ENCODE measurements at places on chromosomes 1 and 21.
A peak's percentile ranks its signal among the peaks of the same experiment; 100 is the strongest.

- DNase-seq: no peak
Observed at GRCh38 chr1:65258106-65258505, 51.2 kb upstream of the DNAJC6 start.

GRCh38 chr1:151479462-151479861 is 20.2 kb upstream of the POGZ start:
- DNase-seq: no peak

DNA sequence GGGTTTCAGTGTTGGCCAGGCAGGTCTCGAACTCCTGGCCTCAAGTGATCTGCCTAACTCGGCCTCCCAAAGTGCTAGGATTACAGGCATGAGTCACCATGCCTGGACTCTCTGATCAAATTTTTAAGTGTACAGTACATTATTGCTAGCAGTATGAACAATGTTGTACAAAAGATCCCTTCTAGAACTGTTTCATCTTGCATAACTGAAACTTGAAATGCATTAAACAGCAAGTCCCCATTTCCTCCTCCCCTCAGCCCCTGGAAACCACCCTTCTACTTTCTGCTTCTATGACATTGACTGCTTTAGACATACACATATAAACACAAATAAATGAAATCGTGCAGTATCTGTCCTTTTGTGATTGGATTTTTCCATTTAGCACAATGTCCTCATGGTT is 463.4 kb downstream of the PTPRC start:
- DNase-seq: no peak

DNA sequence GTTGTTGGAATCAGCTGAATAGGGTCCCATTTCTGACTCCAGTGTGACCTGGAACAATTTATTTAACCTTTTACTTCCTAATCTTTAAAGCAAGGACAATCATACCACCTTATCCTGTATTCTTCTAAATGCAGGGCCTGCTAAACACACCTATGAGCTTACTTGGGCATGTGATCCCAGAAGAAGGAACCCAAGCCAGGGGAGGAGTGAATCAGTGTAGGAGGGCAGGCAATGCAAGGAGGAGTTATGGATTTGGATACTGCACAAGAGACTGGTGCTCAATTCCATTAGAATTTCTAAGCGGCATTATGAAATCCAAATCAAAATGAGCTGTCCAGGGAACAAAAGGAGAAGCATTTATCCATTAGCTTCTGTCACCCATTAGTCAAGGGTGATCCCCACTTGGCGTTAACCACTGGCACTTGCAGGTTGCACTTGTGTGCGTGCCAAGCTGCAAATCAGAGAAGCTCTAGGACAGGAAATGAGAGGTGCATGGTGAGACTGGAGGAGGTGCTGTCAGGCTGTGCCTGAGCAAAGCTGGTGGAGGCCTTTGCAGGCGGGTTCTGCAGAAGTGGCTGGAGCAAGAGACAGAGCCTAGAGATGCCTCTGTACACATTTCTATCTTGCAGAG is 297.2 kb upstream of the PLXNA2 start:
- DNase-seq: no peak

DNA sequence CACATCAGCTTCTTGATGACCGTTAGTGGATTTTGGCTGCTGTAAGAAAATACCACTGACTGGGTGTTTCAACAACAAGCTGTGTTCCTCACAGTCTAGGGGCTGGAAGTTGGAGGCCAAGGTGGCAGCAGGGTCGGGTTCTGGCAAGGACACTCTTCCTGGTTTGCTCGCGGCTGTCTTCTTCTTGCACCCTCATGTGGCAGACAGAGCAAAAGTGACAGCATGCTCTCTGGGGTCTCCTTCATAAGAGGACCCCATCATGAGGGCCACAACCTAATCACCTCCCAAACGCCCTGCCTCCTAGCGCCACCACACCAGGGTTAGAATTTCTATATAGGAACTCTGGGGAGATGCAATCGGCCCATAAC is 18.6 kb upstream of the TSPEAR start:
- DNase-seq: no peak

DNA sequence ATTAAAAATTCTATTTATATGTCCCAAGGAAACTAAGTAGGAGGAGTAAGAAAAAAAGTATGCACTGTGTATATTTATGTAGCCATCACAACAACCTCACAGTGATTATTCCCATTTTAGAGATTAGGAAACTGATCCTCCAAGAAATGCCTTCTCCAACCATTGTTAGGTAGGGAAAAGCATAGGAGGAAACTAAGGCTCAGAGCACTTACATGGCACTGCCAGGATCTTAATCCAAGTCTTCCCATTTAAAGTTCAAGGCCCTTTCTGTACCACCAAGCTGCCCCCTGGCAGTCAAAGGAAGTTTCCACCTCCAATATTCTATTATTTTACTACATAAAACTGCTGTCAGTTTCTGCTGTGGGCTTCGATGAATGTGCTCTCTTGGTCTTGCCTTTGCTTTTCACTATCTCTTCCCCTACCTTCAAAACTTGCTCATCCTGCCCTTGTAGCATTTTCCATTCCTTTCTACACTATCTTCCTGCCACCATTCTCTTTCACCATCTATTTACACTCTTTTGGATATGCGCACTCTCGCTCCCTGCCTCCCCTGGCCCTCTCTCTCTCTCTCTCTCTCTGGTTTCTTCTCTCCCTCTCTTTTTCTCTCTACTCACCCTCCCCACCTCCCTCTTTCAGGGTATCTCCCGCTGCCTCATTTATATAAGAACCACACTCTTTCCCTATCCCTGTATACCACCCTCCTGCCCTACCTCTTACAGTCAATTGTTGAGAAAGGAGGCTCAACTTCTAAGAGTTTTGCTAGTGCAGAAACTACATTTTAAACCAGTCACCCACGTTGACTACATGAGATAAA is 34.0 kb downstream of the PUM1 start:
- no peak for DNase-seq

DNA sequence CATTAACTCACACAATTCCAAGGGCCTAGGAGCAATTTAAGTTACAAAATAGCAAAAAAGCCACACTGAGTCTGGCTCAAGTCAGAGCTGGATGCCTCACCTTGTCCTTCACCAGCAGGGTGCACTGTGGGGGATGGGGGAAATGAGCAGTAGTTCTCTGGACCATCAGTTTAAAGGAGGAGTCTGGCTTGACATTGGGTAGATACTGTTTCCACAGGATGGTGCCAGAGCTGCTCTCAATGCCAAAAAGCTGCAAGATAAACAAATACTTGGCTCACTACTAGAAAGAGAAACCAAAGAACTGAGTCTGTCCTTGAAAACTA is 18.8 kb downstream of the EMC1 start:
- DNase-seq: peak; percentile 61

GRCh38 chr1:110554871-110555801 is 36.2 kb upstream of the KCNA10 start:
- DNase-seq: no peak

DNA sequence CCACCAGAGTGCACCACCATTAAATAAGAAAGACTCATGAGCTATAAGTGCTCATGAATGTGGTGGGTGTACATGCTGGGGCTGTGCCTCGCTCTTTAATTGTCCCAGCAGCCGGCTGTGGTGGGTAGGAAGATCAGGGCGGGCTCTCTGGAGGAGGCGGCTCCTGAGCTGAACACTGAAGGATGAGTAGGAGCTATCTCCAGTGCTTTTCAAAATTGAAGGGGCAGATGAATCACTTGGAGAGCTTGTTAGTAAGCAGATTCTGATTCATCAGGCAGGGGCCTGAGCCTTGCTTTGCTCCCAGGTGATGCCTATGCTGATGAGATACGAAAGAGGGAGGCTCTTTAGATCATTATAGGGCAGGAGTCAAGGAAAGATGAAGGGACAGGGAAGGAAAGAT is 54.1 kb downstream of the ETS2 start:
- no peak for DNase-seq

GRCh38 chr1:18528616-18529015 is 47.9 kb downstream of the KLHDC7A start:
- DNase-seq: no peak

GRCh38 chr21:44449473-44450363 is 5.6 kb upstream of the LRRC3 start:
- DNase-seq: no peak

DNA sequence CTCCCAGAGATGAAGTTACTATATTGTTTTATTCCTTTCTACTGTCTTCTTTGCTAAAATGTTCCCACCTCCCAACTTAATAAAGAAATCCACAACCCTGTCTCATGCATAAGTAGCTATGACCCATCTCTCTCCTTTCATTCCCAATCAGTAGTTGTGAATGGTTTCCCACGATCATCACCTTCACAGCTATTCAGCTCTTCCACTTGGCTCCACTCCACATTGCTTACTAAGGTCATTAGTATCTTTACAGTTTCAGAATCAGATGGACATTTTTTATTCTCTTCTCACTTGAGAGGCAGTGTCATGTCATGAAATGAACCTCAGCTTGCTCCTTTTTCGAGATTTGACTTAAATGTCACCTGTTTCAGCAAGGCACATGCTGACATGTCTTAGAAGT is 47.1 kb upstream of the COG2 start:
- DNase-seq: no peak

- no peak for DNase-seq
Observed at GRCh38 chr21:17612023-17612564, 607 bp downstream of the BTG3 start.
